EL (cell line): ENCODE measurements at places on chromosomes 2 and 18.

GRCh38 chr2:169034256-169034655, 3.1 kb upstream of the ABCB11 start:
- peak; percentile 9 for DNase-seq

DNA sequence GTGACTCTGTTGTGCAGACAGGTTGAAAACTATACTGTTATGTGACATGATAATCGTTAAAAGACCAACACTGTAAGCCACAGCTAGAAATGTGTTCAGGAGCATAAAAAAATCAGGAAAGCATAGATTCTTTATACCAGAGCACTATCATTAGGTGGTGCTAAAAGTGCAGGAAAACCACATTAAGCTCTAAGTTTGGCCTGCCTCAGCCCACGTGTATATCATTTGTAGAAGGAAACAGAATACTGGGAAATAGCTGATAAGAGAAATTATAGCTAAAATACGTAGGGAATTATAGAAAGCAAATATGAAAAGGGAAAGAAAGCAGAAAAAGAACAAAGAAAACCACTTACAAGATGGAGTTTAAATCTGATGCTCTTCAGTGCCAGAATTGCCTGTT, 26.5 kb upstream of the C2orf74 start:
- DNase-seq = peak; percentile 32

- no peak for DNase-seq
Observed at GRCh38 chr2:45007961-45008295, 1.3 kb downstream of the SIX2 start.

GRCh38 chr2:106997204-106997603, 111.2 kb upstream of the ST6GAL2 start:
- no peak for DNase-seq

DNA sequence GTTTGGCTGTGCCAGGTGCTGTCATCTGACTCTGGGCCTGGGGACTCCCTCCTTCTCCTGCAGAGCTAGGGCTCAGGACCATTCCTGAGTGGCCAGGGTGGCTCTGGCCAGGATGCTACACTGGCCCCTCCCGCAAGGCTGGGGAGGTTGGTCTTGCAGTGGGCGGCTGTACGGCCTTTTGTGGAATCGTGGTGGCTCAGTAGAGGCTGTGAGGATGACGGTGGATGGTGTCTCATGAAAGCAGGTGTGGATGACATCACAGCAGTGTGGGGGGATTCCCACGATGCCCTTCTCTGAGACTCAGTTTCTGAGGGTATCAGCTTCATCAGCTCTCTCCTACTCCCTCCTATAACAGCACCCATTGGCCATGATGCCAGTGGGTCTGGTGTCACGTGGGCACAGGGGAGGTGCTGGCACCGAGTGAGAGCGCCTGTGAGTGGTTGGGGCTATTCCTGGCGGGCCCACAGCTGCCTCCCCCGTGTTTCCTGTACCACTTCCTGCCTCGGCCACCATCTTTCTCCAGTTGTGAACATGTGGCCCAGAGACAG, 144.2 kb upstream of the HDAC4 start:
- DNase-seq = no peak

DNA sequence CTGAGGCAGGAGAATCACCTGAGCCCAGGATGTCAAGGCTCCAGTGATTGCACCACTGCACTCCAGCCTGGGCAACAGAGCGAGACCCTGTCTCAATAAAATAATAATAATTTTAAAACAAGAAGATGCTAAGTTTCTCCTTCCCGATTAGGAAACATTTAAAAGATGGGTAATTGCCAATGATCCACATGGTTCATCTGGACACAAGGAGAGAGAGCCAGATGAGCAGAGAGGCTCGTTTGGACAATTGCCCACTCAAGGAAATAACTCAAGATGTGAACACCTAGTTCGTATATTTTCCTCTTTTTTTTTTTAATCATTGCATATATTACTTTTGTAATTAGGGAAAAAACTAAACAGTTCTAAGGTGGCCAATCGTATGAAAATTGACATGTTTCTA, 3.6 kb upstream of the ACTG2 start:
- no peak for DNase-seq

- peak; percentile 58 for DNase-seq
Observed at GRCh38 chr18:75478996-75479880, 51.7 kb upstream of the SMIM21 start.

- no peak for DNase-seq
Observed at GRCh38 chr2:143852759-143853158, 667.2 kb downstream of the ZEB2 start.

GRCh38 chr18:46518438-46518837, 138.6 kb downstream of the LOXHD1 start:
- no peak for DNase-seq

GRCh38 chr2:71100195-71100964, 29.6 kb downstream of the MCEE start:
- DNase-seq = peak; percentile 60

DNA sequence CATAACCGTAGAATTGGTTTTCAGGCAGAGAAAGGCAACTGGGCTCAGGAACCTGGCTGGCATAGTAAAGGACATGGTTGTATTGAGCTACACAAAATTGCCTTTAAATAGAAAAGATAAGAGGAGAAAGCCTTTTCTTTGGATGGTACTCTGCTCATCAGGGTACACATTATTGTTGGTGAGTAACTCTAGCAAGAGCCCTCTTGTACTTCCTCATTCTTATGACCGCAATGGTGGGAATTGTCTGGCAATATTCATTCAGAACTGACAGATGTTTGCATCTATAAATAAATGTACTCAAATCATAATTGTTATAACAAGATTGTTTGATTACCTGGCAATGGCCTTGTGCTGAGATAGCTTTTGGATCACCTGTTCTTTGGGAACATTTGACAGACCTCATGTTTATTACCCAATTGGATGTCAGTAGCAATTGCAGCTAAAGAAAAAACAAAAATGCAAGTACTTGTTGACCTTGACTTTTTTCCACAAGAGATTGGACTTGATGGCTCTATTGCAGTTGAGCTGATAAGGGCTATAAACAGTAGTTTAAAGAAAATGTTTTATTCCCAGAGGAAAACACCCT, 43.9 kb downstream of the MEIS1 start:
- no peak for DNase-seq

DNA sequence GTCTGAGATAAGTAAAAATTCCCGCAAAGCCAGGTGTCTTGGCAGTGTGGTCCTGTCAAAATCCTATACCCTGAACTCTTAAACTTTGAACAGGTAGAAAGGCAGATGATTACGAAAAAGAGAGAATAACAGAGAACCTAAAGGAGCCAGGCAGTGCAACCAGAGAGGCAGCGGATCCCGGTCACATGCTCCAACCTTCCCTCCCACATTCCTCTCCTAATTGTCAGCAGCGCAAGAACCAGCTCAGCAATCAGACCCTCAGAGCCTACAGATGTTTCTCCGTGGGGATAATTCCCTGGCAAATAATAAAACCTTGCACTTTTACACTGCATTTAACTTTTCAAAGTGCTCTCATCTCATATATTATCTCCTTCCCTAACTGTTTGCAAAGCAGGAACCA, 124.8 kb downstream of the EPHA4 start:
- peak; percentile 34 for DNase-seq

- DNase-seq = no peak
Observed at GRCh38 chr2:207511851-207512250, 17.9 kb upstream of the CREB1 start.

- no peak for DNase-seq
Observed at GRCh38 chr18:33676593-33676992, 98.6 kb downstream of the ASXL3 start.

GRCh38 chr18:53920312-53921075, 304.0 kb downstream of the MBD2 start:
- DNase-seq = no peak

DNA sequence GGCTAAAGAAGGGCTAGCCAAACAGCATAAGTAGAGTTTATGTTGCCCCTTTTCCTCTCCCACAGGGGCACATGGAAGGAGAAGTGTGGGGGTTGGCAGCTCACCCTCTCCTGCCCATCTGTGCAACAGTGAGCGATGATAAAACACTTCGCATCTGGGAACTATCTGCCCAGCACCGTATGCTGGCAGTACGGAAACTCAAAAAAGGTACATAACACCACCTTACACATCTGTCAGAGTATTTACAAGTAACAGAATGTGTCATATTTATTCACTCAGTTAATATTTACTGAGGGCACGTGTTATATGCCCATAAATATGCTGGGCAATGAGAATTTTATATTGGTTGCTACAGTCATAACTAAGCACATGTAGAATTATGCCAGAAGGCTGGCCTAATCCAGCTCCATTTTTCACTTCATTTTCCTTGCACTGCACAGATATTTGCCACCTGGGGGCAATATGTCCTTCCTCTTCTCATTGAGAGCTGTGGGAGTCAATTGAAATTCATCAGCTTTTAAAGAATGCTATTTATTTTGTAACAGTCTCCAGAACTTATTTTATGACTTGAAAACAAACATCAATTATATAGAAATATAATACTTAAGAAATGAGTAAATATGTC, 150.6 kb downstream of the RTN4 start:
- DNase-seq = peak; percentile 67

GRCh38 chr18:71105078-71105819, 816.4 kb downstream of the SOCS6 start:
- DNase-seq = no peak

GRCh38 chr2:73239776-73240175, 5.7 kb downstream of the CCT7 start:
- DNase-seq = peak; percentile 74

GRCh38 chr2:134703426-134703825, 15.4 kb downstream of the TMEM163 start:
- no peak for DNase-seq

GRCh38 chr2:27378096-27378808, 2.3 kb downstream of the ZNF513 start:
- no peak for DNase-seq

- peak; percentile 26 for DNase-seq
Observed at GRCh38 chr2:227942021-227942420, 70.6 kb downstream of the DAW1 start.

GRCh38 chr18:56210520-56210919, 427.9 kb downstream of the TXNL1 start:
- no peak for DNase-seq

DNA sequence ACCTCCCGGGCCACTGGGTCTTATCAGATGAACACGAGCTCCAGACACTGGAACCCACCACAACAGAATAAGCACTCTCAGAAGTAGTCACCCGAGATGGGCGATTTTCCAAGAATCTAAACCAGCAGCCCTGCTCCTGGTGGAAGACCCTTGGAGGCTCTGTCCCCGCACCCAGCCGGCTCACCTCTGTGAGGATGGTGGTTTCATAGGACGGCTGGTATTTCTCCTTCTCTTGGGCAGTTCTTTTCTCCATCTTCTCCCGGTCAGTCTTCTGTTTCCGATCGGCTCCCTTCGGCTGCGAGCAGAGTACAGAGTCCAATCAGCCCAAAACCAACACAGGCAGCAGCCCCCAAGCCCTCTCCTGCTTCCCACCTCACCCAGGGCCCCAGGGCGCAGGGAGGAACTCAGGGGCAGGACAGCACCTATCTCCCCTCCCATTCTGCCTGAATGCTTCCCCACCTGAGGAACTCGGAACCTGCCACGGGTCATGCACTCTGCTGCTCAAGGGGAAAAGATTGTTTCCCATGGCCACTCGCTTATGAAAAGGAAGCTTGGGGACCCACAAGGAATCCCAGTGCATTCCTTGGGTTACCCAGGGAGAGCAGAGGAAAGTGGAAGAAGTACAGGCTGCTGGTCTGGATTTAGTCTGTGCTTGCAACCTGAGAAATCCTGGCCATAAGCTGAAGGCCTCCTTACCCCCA, 42.7 kb downstream of the TFCP2L1 start:
- DNase-seq = no peak

GRCh38 chr2:1656961-1657841, 87.1 kb downstream of the PXDN start:
- no peak for DNase-seq

GRCh38 chr2:73103018-73103542, 9.7 kb downstream of the RAB11FIP5 start:
- no peak for DNase-seq

DNA sequence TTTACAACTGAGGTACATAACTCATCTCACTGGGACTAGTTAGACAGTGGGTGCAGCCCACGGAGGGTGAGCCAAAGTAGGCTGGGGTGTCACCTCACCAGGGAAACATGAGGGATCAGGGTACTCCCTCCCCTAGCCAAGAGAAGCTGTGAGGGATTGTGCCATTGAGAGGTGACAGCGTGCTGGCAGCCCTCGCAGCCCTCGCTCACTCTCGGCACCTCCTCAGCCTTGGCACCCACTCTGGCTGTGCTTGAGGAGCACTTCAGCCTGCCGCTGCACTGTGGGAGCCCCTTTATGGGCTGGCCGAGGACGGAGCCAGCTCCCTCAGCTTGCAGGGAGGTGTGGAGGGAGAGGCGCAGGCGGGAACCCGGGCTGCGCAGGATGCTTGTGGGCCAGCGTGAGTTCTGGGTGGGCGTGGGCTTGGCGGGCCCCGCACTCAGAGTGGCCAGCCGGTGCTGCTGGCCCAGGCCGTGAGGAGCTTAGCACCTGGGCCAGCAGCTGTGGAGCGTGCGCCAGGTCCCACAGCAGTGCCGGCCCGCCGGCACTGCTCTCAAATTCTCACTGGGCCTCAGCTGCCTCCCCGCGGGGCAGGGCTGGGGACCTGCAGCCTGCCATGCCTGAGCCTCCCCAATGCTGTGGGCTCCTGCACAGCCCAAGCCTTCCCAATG, 44.5 kb upstream of the FAM110C start:
- DNase-seq = no peak

DNA sequence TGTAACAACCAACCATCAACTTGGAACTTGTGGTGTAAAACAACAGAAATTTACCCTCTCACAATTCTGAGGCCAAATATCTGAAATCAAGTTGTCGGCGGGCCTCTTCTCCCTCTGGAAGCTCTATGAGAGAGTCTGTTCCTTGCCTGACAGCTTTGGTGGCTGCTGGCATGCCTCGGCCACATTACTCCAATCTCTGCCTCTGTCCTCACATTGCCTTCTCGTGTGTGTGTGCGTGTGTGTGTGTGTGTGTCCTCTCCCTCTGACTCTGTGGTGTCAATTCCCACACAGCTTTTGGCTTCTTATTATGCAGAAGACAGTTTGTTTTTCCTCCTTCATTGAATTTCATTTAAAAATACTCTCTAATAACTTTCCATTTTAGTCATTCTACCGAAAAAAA, 50.4 kb downstream of the ZDBF2 start:
- no peak for DNase-seq

DNA sequence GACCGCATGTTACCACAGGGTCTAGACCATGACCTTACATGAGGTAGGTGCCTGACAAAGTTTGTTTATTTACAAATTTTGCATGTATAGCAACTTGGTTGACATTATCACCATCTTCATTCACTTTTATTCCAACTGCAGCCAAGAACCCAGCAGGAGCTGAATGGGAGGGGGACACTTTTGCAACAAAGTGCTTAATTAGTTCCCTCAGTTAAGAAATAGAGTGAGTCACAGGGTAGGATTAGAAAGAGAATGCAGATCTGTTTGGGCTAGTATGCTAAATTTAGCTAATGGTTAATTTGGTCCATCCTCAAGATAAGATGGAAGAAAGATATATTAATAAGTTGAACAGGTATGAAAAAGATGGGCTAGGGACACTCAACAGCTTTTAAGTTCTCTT, 678.9 kb downstream of the ARHGAP15 start:
- no peak for DNase-seq

DNA sequence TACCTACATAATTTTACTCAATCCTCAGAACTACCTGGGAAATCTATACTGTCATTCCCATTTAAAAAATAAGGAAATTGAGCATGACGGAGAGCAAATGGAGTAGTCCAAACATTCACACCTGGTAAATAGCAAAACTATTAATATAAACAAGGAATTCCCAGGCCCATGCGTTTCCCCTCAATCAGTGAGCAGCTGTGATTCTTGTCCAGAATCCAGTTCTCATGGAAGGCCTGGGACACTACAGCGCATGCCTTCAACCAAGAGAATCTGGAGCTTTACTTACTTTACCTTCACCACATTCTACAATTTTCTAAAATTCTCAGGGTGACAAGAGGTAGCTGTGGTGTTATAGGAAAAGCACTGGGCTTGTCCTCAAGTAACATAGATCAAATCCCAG, 259.0 kb downstream of the LRATD1 start:
- DNase-seq = no peak
